ENCODE measurements at places on chromosomes 2 and 18.

DNA sequence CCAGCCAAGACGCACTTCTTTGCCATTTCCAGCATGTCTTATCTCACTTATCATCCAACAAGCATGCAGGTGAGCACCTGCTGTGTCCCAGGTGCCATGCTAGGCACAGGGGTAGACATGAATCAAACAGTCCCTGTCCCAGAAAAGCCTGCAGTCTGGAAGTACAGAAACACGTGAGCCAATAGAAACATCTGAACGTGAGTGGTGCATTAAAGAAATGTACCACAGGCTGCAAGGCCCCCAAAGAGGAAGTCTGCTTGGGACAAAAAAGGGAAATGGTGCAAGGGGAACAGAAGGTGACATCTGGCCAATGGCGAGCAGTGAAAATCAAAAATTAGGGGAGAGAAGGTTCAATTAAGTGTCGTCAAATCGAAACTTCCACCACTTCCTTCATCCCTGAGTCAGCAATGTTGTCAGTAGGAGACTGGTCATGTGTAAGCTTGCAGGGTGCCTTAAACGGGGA, 17.6 kb upstream of the TMEM247 start:
- peak; percentile 24 for DNase-seq

DNA sequence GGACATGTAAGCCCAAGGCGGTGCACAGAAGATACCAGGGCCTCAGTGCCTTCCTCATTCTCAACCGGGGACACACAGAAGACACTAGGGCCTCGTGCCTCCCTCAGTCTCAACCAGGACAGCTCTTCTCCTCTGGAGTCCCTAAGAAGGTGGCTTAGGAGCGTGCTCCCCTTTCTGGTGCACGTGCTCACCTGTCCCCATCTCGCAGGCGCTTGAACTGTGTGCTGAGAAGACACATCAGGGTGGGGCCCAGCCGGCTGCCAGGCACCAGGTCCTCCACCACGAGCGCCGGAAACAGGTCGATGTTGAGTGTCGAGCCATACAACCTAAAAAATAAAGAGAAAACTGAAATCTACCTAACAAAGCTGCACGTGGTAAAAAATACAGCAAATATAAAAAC, 99.9 kb downstream of the PXDN start:
- no peak for DNase-seq

GRCh38 chr18:47953471-47953931, 23.0 kb upstream of the SMAD2 start:
- peak; percentile 47 for DNase-seq

DNA sequence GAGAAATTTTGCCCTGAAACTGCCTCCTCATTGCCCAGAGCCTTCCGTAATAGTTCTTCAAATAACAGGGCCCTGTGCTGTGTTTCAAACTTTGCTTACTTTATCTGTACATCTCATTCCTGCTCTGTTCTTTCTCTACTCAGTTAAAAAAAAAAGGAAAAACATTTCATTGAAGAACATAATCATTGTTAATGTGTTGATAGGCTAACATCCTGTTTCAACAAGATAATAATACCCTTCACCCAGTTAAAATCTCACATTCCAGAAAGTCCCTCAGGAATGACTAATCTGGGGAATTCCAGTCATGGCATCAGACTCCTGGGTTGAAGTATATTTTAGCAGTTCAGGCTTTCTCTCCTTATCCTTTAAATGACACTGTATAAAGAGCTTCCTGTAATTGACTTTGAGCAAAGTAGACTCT, 45.6 kb upstream of the ITGAV start:
- no peak for DNase-seq

- no peak for DNase-seq
Observed at GRCh38 chr2:36348721-36349120, 6.9 kb upstream of the CRIM1 start.

GRCh38 chr18:55233857-55234256, 274.6 kb upstream of the CCDC68 start:
- no peak for DNase-seq

DNA sequence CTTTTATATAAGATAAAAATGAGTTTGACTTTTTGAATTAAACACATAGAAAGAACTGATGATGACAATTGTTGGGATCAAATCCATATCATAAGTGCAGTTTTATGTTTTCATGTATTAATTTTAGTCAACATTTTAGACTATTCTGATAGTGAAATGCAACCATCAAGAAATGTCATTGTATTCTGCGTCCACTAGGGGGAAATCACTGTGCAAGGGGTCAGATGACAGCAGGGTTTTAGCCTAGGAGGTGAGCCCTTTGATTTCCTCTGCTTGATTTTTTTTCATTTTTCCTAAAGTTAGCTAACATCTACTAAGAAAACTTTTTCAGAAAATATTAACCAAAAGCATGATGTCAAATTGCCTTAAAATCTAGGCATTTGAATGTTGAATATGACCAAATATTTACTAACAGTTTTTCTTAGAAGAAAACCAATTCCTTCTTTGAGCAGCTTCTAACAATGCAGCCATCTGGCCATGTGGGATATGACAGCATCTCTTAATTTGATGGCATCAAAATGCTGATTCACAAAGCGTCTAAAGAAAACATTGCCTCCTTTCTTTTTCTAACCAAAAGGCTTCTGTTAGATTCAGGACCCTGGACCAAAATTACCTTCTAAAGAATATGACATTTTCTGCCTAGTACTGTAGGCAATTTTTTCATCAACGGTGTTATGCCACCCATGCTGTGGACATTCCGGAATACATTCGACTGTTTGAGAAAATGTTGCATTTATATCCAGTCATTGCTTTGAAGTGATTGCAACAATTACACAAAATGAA, 141.5 kb downstream of the SPHKAP start:
- DNase-seq: no peak

DNA sequence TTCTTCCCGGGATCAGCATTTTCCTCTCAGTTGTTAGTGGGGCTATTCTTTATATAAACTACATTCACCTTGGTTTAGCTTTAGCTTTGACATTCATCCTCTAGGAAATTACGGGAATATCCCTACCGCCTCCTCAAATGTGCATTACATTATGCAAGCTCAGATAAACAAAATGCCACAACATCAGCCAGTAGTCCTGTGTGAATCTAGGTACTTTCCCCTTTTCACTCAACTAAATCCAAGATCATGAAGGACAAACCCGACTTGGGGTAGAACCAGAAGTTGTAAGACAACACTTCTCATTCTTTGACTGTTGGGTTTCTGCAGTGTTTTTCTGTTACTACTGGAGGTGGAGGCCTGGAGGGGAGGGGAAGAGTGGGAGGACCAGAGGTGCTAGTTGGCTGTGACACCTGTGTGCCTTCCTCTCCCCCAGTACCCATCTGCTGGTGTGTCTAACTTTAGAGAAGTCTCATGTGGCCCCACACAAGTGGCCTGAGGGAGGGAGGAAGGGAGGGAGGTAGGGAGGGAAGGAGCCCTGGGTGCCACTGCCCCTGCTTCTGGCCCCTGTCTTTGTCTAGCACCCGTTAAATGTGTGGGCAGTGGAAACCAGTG, 84.8 kb upstream of the BCL2L11 start:
- DNase-seq: no peak

DNA sequence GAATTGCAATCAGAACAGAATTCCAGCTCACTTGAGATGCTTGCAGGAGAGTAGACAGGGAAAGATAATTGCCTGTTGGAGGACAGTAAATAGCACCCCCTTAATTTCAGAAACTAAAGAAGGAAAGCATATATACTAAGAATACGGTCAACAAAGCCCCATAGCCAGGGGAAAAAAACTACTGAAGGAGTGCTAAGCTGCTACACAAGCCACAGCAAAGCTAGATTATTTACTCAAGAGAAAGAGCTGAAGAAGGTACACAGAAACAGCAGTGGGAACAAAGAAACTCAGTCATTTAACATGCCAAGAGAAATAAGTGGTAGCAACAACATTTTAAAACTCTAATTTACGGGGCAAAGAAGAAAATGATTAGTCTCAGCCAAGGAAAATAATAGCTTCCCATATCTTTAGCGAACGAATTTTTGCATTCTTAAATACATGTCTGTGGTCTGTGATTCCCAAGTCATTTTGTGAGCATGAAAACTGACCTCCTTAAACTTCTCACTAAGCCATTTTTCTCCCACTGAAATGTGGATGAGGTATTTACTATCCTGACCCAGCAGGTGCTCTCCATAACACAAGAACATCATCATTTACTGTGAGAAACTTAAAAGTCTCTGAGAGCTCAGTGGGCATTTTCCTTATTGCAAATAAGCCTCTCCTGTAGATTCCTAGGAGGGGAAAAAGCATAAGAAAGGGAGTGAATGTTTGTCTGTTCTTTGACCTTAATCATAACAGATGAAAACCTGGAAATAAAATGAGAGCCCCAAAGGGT, 196.0 kb downstream of the PAX3 start:
- no peak for DNase-seq

DNA sequence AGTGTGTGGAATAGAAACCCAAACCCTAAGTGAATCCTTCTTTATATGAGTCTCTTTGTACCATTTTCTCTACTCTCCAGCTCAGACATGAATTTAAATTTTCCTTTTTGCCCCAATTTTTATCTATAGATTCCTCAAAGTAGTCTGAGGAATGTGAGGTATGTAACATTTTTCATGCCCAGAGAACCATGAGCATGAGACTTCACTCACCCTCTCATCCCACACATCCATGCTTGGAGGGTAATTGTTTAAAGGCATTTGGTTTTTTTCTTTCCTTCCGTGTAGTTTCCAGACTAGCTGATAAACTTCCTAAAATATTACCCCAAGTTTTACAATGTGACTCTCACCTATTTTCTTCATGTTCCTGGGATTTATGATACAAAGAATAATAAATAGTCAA, 2056.8 kb upstream of the CELF4 start:
- DNase-seq: no peak

DNA sequence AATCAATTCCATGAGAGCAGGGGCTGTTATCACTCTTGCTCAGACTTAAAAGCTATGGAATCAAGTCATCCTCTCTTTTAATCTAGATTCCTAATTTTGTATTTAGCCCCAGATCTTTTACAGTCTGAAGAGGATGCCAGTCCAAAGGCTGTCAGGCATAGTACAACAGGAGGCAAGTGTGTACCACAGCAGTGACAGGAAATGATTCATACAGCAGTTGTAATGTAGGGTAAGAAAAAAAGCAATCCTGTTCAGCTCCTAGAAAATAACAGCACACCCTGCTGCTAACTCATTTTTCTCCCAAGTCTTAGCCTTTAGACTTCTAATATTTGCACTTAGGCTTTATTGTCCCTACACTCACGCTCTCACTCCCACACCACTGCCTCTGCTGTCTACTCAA, 127.8 kb upstream of the SYT4 start:
- no peak for DNase-seq

DNA sequence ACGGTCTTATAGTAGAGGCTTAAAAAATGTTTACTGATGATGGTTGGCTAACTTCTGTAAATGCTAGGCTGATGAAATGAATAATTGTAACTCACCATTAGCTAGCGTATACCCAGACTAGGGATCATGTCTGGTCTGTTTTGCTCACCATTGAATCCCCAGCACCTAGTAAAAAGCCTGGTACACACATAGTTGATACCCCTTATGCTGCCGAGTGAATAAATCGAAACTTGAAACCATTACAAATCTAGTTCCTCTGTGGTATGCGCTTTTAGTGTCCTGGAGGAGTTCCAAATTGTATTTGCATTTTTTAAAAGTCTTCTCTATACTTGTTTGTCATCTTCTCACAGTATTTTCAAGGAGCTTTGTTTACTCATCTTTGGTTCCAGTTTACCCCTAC, 1.3 kb downstream of the TAF1B start:
- peak; percentile 25 for DNase-seq

DNA sequence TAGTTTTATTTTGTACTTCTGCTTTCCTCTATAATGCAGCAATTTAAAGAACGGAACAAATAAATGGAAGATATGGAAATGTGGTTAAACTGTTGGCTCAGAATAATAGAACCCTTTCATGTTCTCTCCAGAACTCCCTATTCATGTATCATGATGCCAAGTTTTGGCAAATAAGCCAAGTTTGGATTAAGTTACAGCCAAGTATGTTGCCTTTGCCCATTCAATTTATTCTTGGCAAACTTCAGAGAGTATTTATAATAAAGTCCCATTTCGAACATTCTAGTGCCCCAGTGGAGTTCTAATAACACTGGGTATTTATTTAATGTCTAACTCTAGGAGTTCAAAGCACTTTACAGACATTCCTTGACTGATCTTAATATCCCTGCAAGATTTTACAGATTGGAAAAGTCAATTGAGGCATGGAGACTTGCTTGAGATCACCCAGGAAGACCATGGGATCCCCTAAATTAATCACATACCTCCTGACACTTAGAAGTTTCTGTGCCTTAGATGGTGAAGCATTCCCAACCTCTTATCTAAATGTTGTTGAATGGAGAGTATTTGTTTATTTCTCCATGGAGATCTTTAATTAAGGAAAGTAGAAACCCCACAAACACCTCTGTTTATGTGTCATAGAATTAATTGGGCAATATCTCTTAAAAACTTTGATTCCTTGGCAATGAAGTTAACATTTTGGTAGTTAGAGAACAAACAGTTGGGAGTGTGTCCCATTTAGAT, 106.7 kb downstream of the ACKR3 start:
- no peak for DNase-seq

DNA sequence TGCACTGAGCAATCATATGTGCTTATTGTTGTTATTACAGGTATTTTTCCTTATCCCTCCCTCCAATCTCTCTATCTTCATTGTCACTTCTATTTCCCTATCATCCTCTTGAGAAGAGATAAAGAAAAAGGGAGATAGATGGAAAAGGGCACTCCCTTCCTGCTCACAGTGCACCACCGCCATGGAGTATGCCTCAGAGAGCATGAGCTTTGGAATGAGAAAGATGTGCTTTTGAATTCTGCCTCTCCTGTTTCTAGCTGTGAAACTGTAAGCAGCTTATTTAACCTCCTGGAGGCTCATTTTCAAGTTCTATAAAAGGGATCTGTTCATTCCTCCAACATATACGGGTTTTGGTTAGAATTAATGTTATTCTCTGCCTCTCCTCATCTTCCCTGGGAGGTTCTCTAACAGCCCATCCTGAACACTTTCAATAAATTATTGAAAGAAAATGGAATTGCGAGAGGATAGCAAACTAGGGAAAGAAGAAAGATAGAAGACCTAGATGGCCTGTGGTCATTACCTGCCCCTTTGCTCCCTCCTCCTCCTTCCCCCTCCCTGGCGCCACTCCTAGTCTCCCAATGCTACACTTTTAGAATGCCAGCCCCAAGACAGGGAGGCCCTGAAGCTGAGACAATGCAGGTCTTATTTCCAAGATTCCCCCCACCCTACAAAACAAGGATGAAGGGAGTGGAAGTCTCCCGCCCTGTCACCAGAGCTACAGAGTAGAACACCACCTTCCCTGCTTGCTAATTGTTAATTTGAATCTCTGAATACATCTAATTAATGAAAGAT, 37.8 kb downstream of the FIGN start:
- no peak for DNase-seq

- DNase-seq: no peak
Observed at GRCh38 chr2:174246944-174247381, 1.4 kb downstream of the OLA1 start.

GRCh38 chr18:78782951-78783563, 196.6 kb upstream of the SALL3 start:
- DNase-seq: no peak

- DNase-seq: no peak
Observed at GRCh38 chr18:76886112-76886511, 63.8 kb downstream of the ZNF236 start.

Measured in CD4-positive, alpha-beta T cell treated with Interleukin-4 for 4 hours (primary cell).